Central memory CD8-positive, alpha-beta T cell (primary cell): ENCODE measurements at places on chromosomes 3 and 15.

- H3K27me3 ChIP-seq, result no peaks in the 10 kb centered on the region
- peaks cover 60% of the 10 kb centered on the region for H3K4me1 ChIP-seq
- no peak overlapping the region for H3K4me3 ChIP-seq
- peaks cover 9% of the 10 kb centered on the region for H3K36me3 ChIP-seq
Observed at GRCh38 chr3:71075494-71075893, 508.0 kb downstream of the FOXP1 start.

GRCh38 chr15:22810033-22810852, 23.8 kb downstream of the NIPA1 start:
- no peaks in the 10 kb centered on the region for H3K27me3 ChIP-seq
- H3K4me3 ChIP-seq, result no peak overlapping the region
- H3K27ac ChIP-seq, result no peak overlapping the region

GRCh38 chr15:54990793-54991192, 205.9 kb downstream of the RSL24D1 start:
- peaks cover 45% of the 10 kb centered on the region for H3K27me3 ChIP-seq
- H3K4me3 ChIP-seq, result no peak overlapping the region
- H3K4me1 ChIP-seq, result no peaks in the 10 kb centered on the region
- no peak overlapping the region for H3K27ac ChIP-seq
- no peak for DNase-seq

DNA sequence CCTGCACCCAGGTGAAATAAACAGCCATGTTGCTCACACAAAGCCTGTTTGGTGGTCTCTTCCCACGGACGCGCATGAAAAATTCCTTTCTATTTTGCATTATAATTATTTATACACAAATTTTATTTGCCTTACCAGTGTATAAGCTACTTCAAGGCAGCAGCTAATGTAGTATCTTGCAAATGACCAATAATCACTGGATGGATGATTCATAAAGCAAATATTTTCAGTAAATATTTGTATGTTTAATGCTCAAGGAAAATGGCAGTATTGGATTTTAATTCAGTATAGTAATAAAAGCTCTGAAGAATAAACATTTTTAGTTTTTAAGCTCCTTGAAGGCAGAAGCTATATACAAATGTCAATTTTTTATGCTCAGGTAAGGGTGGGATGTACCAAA, 158.7 kb upstream of the NANOGP8 start:
- no peak for DNase-seq
- H3K27ac ChIP-seq, result no peak overlapping the region
- no peaks in the 10 kb centered on the region for H3K4me1 ChIP-seq
- H3K27me3 ChIP-seq, result no peaks in the 10 kb centered on the region
- no peak overlapping the region for H3K4me3 ChIP-seq
- H3K36me3 ChIP-seq, result peaks cover 2% of the 10 kb centered on the region

GRCh38 chr3:133931084-133931483, 35.4 kb upstream of the RAB6B start:
- H3K36me3 ChIP-seq, result no peaks in the 10 kb centered on the region
- H3K4me3 ChIP-seq, result no peak overlapping the region
- H3K27me3 ChIP-seq, result peaks cover 32% of the 10 kb centered on the region
- DNase-seq, result no peak
- peaks cover 7% of the 10 kb centered on the region for H3K4me1 ChIP-seq

DNA sequence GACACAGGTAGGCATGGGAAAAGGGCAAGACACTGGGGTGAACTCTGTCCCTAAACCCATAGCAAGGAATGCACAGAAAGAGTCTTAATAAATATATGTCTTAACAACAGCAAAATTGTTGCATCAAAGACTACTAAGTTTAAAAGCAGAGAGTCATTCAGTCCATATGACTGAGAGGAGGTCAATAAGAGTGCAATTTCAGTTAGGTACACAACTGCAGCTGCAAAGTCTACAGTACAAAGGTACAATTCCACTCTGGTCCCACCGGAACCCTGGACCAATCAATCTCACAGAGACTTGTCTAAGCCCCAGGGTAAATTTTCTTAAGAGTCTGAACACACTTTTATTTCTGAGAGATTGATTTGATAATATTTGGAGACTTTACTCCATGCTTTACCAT, 6.9 kb downstream of the CP start:
- H3K27ac ChIP-seq, result no peak overlapping the region
- H3K36me3 ChIP-seq, result peaks cover 4% of the 10 kb centered on the region
- H3K27me3 ChIP-seq, result peaks cover 20% of the 10 kb centered on the region
- DNase-seq, result no peak

DNA sequence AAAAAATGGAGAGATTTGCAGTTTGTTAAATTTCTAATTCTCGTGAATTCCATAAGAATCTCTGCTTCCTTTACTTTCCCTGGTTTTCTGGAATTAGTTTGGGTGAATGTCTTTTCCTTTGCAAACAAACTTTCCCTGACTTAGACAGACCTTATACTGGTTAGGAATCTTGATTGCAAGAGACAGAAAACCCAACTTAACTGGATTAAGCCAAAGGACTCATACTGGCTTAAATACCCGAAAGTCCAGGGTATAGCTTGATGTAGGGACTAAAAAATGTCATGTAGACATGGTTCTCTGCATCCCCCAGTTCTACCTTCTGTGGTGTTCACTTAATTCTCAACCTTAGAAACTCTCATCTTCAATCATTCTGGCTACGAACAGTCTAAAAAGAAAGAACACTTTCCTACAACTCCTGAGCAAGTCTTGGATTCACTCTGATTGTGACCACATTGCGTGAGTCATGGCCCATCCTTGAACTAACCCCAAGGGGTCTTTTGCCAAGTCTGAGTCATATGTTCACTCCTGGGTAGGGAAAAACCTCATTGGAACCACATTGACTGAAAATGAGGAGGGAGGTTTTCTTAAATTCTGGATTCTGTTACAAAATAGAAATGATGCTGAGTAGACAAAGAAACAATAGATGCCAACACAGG, 136.0 kb upstream of the DAZL start:
- H3K4me1 ChIP-seq, result no peaks in the 10 kb centered on the region
- no peak overlapping the region for H3K27ac ChIP-seq
- H3K4me3 ChIP-seq, result no peak overlapping the region
- H3K36me3 ChIP-seq, result no peaks in the 10 kb centered on the region

DNA sequence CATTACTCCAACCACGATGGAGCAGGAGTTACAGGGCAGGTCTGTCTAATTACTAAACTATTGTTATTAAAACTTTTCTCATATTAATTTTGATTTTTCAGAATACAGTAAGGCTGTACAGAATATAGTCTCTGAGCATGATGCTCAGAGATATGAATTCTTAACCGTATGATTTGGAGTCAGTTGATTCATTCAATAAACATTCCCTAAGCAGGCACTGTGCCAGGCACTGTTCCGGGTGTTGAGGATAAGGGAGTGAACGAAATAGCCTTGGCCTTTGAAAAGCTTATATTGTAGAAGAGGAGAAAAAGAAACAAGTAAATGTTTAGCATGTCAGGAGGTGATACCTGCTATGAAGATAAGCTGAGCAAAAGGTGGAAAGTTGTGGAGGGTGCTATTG, 187.3 kb downstream of the KCNAB1 start:
- H3K4me1 ChIP-seq, result no peaks in the 10 kb centered on the region
- H3K27me3 ChIP-seq, result peaks cover 53% of the 10 kb centered on the region
- H3K27ac ChIP-seq, result no peak overlapping the region
- DNase-seq, result no peak

DNA sequence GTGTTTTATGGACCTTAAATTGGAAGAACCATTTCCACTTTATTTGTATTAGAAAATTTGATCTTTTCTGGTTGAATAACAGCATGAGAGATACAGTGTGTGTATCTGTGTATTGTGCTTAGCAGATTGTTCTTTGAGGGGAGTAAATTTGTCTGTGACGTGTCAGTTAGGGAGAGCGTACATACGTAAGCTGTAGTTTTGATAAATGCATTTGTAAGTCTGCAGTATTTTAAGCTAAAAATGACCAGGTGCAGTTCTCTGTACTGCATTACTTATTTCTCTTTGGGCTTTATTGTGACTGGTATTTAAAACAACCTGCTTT, 264.8 kb downstream of the ROBO2 start:
- no peaks in the 10 kb centered on the region for H3K27me3 ChIP-seq
- no peaks in the 10 kb centered on the region for H3K36me3 ChIP-seq
- no peak overlapping the region for H3K4me3 ChIP-seq
- DNase-seq, result no peak

DNA sequence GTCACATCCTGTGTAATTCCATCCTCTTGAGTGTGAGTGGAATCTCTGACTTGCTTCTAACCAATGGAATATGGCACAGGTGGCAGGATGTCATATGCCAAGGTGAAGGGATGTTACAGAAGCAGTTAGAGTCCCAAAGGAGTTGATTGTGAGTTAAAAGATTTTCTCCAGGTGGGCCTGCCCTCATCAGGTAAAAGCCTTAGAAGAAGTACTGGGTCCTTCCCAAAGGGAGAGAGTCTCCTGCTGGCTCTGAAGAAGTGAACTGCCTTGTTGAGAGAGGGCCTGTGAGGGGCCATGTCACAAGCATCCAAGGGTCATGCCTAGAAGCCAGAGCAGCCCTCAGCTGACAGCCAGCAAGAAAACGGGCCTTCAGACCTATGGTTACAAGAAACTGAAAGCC, 13.1 kb downstream of the CMTM7 start:
- peak overlapping the region; percentile 67 for H3K27ac ChIP-seq
- DNase-seq, result no peak
- no peaks in the 10 kb centered on the region for H3K27me3 ChIP-seq
- no peak overlapping the region for H3K4me3 ChIP-seq

- no peak for DNase-seq
- no peak overlapping the region for H3K4me3 ChIP-seq
- H3K27ac ChIP-seq, result peak overlapping the region; percentile 73
- peaks cover 32% of the 10 kb centered on the region for H3K36me3 ChIP-seq
Observed at GRCh38 chr3:152428577-152428976, 159.8 kb downstream of the MBNL1 start.

DNA sequence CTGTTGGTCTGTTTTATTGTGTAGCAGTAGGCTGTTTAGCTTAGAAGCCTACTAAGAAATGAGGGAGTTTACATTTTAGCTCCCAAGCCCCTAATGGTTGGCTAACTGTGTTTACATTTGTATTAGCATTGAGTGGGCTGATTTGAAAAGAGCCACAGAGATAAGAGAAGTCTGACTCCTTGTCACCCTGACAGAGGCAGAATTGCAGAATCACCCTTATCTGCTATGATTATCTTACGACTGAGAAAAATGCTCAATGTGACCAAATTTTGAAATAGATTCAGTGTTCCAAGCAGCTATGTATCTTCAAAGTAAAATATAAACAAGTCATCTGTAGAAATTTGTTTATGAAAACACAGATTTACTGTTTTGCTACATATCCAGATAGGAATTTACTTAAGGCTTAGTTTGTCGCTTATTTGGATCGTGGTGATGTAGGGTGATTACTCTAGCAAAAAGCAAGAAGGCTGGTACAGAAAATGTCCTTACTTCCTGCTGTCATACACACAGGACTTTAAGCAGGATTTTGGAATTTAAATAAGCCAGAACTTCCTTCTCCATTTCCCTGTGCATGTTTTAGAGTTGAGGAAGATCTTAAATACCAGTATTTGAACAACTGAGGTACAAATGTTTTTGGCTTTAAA, 19.0 kb downstream of the SEMA6D start:
- H3K36me3 ChIP-seq, result no peaks in the 10 kb centered on the region
- H3K4me1 ChIP-seq, result no peaks in the 10 kb centered on the region
- H3K4me3 ChIP-seq, result no peak overlapping the region

DNA sequence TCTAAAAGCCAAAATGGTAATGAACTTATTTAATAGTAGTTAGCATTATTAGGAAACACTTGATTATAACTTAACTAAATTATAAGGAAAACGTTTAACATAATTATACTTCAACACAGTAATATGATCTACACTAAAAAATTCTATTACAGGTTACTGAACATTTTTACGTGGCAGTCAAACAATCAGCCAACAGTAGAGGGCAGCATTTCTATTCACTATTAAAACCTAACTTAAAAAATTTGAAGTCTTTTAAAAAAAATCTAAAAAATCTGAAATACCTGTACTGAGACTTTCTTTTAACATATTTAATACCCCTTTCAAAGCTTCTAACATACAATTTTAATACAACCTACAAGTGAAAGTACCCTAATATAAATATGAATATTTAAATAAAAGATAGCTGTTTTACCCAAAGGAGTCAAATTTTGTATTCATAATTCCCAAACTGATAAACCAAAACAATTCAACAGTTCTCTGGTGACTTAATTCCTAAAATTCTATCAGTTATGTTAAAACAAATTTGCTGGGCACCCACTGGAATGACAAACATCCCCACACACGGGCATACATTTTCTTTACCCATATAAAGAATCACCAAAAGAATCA, 41.5 kb downstream of the DLG1 start:
- peaks cover 40% of the 10 kb centered on the region for H3K4me1 ChIP-seq
- no peak for DNase-seq
- H3K27me3 ChIP-seq, result no peaks in the 10 kb centered on the region

DNA sequence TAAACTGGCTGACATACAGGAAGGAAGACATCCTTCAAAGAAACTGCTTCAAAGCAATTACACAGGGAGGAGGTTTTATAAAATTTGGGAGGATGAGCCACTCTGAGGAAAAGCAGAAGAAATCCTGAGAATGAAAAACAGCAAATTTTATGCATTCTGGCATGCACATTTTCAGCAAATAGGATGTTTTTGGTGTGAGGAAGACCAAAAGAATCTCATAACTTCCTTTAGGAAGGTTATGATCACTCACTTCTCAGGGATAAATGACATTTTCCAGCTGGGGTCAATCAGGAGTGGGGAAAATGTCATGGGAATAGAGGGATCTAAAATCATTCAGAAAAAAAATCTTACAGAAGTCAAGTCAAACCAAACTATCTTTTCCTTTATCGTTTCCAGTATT, 371.7 kb upstream of the CNTN6 start:
- no peak for DNase-seq
- no peaks in the 10 kb centered on the region for H3K27me3 ChIP-seq
- no peaks in the 10 kb centered on the region for H3K4me1 ChIP-seq
- H3K4me3 ChIP-seq, result no peak overlapping the region
- H3K27ac ChIP-seq, result no peak overlapping the region

DNA sequence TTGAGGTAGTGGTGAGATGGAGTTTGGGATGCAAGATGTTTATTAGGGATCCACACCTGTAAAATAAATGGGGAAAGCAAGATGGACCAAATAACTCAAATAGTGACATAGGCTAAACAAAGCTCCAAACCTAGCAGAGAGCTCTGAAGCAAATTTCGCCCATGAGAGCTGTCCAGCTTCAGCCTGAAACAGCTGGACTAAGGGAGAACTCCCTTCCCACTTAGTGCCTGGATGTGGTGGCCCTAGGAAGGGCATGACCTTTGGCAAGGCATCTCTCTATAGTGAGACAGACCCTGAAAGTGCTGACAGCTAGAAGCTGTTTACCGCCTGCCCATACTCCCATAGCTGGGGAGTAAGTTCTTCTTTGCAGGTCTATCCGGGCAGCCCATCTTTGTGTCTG, 48.1 kb downstream of the COL6A5 start:
- no peak for DNase-seq
- H3K27ac ChIP-seq, result no peak overlapping the region
- H3K4me3 ChIP-seq, result no peak overlapping the region
- peaks cover 22% of the 10 kb centered on the region for H3K27me3 ChIP-seq
- no peaks in the 10 kb centered on the region for H3K4me1 ChIP-seq
